Cardiac muscle cell (in vitro differentiated cells and primary cell): ENCODE measurements at places on chromosomes 16 and 17.

DNA sequence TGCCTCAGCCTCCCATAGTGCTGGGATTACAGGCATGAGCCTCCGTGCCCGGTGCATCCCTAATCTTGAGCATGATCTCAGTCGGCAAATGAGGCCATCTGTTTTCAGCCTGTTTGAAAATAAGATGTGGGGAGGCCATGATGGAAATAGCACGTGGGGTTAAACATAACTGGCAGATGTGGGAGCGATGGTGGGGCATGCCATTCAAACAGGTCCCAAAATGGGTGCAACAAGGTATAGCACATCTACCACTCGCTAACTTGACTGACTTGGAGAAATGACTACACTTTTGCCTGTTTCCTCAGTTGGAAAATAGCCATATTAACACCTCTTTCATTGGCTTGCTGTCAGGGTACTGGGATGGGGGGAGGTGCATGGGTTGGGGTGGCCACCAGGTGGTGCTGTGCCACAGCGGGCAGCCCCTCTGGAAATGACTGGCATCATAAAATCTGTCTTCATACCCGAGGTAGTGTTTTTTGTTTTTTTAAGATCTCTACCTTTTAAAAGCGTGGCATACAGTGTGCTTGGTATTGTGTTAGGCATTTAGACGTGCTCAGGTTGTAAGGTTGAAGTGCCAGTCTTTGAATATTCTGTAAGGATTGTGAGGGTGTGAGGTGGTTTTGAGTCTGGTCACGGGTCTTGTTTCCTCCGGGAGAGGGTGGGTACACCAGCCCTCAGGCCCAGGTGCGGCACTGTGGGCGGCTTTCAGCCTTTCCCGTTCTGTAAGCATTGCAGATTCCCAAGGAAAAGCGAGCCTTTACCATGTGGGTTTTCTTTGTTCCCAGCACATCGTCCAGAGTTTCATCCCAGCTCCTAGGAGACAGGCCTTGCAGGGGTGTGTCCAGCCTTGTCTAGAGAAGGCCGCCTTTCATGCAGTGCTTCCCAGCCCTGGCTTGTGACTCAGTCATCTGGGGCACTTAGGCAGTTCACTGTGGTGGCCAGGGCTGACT lies 2.9 kb upstream of the TTYH2 start:
- DNase-seq, result peak; percentile 66

- DNase-seq, result peak; percentile 75
These were observed 53.5 kb downstream of the STX8 start for GRCh38 chr17:9522074-9522473.

GRCh38 chr16:22232277-22233036 lies 26.4 kb downstream of the EEF2K start:
- no peak for DNase-seq

DNA sequence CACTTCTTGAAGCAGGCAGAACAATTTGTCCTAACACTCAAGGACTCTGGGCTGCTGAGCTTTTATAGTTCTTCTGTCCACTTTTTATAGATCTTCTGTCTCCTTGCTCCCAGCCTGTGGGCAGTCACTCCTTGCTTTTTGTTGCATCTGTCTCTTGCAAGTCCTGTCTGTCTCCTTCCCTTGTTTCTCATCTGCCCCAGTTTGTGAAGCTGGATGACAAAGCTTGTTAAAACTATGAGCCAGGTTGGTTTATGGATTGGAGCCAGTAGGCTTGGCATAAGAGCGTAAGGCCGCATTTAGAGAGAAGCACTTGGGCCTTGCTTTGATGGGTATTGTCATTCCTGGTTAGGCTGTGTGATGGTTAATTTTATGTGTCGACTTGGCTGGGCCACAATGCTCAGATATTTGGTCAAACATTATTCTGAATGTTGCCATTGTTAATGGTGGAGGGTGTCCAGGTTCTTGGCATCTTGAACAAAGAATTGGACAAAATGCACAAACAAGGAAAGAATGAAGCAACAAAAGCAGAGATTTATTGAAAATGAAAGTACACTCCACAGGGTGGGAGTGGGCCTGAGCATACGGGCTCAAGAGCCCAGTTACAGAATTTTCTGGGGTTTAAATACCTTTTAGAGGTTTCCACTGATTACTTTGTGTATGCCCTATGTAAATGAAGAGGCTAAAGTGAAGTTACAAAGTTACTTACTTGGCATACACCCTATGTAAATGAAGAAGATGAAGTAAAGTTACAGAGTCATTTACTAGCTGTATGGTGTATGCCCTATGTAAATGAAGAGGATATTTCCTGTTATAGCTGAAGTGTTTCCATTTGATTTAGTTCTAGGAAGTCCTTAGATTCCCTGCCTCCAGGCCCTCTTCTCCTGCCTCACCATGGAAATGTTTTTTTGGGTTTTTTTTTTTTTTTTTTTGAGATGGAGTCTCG lies 8.0 kb upstream of the CPPED1 start:
- no peak for DNase-seq
